ENCODE measurements at places on chromosomes 1 and 21.

- no peak for DNase-seq
Measured at GRCh38 chr1:87926921-87927320, 598.2 kb downstream of the LMO4 start.

DNA sequence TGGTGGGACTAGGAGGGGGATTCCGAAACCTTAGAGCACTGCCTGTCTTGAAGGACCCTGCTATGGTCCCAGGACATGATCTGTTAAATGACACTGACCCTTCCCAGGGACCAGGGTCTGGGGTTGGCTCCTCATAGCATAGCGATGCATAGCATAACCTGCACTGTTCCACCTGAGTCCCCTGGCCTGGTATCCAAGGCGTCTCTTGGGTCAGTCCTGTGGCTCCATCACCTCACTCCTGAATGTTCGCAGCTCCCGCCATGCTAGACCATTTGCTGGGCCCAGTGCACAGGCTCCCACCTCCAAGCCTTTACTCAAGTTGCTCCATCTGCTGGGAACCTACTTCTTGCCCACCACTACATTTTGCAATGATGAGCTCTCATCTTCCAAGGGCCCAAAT, 39.0 kb upstream of the MAGOH start:
- DNase-seq = no peak

DNA sequence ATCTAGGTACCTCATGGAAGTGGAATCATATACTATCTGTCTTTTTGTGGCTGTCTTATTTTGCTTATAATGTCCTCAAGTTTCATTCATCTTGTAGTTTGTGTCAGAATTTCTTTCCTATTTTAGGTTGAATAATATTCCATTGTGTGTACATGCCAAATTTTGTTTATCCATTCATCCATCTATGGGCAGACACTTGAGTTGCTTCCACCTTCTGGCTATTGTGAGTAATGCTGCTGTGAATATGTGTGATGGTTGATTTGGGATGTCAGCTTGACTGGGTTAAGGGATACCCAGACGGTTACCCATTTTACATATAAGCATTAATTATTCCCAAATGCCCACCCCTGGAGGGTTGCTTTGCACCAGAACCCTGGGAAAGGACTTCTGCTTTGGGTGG, 477.5 kb downstream of the PTPRU start:
- no peak for DNase-seq

DNA sequence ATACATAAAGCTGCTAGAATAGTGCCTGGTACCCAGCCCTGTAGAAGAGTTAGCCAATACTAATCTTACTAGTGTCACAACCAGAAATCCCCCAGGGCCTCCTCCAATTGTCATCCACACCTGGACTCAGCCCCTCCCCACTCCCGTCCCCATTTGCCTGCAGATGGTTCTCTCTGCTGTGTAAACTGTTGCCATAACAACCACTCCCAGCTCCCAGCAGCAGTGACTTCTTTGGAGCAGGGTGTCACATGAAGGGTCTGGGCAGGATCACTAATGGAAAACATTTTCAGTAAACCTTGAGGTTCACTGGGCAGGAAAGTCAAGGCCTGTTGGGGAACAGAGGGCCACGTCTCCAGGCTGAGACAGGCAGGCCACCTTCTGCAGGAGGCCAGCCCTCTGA, 126.0 kb upstream of the IPO9 start:
- no peak for DNase-seq
